ENCODE measurements at places on chromosomes 11 and 22.

DNA sequence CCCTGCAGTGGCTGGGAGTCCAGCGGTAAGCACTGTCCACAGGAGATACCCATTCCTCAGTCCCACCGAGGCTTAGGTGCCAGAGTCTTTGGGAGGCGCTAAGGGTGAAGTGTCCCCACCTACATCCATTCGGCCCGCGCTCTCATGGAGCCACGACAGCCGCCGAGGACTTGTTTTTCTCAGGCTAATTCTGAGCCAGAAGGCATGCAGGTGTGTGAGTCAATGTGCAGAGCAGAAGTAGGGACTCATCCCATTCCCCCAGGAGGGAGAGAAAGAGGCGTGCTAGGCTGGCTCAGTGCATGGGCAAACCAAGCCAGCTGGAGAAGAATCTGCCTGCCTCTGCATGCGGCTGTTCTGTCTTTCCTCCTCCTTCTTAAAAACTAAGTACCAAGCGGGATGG, 46.6 kb downstream of the KCNC1 start:
- DNase-seq: no peak

DNA sequence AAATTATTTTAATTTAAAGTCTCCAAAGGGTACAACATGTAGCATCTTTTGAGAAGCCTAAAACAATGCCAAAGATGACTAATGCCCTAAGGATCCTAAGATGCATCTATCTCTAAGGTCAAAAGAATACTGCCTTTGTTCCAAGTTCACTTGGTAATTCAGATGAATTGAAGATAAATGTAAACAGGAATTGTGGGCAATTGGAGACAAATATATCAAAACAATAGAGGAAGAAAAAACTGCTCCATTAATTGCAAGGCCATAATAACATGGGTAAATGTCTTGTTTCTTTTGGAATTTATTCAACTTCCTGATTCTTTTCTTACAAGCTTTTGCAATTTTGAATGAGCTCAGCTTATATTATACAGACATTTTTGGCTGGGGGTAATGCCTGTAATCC, 338.6 kb downstream of the TTC28 start:
- DNase-seq: peak; percentile 36

DNA sequence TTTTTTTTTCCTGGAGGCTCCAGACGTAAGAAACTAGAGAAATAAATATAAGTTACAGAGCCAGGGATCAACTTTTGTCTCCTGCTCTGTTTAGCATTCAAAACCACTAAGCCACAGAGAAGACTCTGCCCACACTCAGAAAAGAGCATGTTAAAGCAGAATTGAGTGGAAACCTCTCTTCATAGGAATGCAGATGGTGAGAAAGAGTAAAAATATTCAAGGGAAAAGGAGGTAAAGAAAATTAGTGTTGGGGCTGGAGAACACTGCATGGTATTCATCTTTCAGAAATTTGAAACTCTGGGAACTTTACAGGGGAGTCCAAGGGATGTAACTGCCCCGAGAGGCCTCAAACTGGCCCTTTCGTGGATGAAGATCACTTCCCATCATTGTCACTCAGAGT, 65.1 kb downstream of the CLMP start:
- DNase-seq: no peak

DNA sequence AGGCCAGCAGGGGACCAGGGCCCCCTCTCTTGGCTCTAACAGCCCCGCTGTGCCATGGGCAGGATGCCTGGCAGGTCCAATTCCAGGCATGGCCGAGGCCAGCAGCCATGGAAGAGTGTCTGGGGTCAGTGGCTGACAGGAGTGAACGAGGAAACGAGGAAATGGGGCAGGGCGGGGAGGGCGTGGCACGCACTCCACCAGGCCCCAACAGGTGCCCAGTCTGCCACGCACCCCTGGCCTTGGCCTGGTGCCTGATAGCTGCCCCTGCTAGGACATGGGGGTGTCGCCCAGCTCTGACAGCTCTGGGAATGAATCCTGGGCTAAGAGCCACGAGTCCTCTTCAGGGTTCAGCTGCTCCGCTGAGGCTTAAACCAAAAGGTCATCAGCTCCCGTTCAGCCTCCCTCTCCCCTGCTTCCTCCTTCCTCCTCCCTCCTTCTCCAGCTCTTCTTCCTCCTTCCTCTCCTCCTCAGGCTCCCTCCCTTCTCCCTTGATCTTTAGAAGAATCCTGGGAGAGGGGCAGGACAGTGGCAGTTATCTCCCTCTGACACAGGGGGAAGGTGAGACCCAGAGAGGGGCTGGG, 11.5 kb upstream of the TBC1D22A start:
- DNase-seq: no peak

DNA sequence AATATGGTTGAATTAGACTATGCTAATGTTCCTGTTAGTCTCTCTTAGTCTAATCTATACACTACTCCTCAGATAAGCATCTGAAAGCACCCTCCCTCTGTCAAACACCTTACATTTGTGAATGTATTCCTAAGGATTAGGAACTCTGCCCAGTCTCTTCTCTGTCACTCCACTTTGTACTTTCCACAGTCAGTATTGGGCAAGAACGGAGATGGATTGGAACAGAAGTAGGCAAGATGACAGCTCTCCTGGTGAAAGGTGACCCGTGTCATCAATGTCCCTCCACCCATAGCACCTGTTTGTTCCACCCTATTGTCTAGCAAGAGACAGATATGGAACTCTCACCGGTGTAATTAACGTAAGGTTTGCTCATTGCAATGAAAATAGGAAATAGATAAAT, 613.8 kb downstream of the CNTN5 start:
- DNase-seq: no peak

DNA sequence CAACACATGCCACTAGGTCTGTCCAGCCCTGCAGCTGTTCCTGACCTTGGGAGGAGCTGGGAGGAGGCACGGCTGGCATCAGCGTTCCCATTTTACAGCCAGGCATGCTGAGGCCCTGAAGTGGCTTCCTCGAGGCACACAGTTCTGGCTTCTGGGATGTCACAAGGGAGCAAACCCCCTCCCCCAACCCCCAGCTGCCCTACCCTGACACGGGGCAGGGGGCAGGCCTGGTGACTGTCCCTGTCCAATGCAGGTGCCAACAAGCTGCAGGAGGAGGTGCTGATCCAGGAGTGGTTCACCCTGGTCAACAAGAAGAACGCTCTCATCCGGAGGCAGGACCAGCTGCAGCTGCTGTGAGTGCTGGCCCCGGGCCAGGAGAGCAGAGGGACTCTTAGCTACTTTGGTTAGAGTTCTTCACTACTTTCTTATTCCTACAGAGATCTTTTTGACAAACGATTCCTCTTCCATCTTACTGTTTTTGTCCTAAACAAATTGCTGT, 5.3 kb downstream of the KCNK7 start:
- DNase-seq: no peak

DNA sequence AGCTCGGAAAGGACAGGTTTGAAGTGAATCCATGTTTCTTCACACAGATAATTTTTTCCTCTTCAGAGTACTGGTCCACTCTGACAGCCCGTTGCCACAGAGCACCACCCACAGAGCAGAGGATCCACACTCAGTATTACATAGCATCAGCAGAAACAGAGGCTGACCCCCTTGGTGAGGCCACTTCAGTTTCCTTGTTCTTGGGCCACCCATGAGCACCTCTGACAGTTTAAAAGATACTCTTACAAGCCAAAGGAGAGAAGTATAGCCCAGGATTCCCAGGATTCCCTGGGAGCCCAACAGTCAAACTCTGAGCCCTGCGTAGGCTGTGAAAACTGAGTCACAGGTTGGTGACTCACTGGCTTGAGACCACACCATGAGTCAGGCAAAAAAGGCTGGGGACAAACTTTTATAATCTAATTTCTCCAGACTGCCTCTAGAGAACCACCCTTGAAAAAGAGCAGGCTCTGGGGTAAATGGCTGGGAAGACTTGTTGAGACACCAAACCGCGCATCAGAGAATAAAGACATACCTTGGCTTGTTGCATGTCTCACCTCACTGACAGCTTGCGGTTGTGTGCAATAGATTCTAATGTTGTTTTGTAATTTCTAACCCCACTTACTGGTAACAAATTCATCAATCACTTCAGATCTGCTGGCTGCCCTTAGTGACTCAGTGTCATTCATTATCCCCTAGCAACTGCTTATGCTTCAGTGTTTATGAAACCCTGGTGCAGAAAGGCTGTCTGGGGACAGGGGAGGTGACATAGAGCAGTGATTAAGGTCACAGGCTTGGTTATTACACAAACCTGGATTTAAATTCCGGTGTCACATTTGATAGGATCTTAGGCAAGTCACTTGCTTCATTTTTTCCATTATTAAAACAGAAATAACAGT, 56.9 kb upstream of the PRSS23 start:
- peak; percentile 51 for DNase-seq

DNA sequence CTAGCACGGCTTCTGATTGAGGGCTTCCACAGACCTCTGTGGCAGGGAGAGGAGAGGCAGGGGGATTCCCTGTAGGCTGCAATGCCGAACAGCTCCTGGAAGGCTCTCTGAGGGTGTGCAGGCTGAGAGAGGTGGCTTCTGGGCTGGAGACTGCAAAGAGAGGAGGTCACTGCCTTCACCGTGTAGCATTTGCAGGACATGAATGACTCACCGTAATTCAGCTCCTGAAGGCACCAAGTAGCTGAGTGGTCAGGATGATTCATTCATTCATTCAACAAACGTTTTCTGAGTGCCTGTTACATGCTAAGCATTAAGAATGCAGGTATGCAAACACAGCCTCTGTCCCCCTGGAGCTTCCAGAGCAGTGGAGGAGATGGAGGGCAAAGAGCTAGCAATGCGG, 18.0 kb upstream of the EIF3D start:
- DNase-seq: no peak

GRCh38 chr11:114367244-114367957, 32.9 kb downstream of the C11orf71 start:
- no peak for DNase-seq

GRCh38 chr11:26731084-26731456, 9.2 kb upstream of the SLC5A12 start:
- DNase-seq: no peak

DNA sequence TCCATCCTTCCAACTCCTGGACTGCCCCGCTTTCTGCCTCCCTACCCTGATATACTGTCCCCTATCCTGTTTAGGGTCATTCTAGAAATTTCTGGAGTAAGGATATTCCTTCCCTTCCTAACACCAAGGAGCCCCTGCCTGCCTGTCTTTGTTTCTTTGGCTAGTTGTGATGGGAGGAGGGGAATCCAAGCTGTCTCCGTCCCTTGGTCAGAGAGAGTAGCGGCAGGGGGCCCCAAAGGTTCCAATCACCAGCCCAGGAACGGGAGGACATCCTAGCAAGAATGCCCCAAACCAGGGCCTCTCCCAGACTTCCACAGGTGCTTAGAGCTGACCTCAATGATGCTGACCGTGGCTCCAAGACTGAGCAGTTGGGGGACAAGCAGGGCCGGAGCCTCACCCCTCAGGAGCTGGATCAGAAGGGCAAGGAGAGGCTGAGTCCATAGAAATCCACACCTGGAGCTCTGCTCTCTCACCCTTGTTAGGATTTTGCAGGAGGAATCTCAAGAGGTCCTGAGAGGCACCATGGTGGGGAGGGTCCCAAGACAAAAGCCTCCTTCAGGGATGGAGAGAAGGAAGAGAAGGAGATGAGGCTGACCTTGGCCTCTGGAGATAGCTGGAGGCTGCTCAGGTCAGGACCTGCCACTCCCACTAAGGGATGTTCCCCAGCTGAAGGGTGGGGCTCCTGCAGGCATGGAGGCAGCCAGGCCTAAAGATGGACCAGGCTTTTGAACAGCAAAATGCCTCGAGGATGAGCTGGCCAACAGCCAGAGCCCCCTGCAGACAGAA, 13.6 kb downstream of the SLC22A12 start:
- DNase-seq: no peak

DNA sequence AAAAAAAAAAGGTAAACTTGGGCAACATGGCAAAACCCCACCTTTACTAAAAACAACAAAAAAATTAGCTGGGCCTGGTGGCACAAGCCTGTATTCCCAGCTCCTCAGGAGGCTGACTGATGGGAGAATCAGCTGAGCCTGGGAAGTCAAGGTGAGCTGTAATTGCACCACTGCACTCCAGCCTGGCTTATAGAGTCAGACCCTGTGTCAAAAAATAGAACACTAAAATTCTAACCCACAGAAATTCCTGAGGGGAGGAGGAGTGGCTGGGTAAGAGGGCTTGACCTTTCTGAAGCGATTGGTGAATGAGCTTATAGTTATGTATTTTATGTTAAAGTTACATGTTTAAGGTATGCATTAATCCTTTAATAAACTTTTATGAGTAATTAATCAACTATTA, 53.3 kb downstream of the FAT3 start:
- no peak for DNase-seq

DNA sequence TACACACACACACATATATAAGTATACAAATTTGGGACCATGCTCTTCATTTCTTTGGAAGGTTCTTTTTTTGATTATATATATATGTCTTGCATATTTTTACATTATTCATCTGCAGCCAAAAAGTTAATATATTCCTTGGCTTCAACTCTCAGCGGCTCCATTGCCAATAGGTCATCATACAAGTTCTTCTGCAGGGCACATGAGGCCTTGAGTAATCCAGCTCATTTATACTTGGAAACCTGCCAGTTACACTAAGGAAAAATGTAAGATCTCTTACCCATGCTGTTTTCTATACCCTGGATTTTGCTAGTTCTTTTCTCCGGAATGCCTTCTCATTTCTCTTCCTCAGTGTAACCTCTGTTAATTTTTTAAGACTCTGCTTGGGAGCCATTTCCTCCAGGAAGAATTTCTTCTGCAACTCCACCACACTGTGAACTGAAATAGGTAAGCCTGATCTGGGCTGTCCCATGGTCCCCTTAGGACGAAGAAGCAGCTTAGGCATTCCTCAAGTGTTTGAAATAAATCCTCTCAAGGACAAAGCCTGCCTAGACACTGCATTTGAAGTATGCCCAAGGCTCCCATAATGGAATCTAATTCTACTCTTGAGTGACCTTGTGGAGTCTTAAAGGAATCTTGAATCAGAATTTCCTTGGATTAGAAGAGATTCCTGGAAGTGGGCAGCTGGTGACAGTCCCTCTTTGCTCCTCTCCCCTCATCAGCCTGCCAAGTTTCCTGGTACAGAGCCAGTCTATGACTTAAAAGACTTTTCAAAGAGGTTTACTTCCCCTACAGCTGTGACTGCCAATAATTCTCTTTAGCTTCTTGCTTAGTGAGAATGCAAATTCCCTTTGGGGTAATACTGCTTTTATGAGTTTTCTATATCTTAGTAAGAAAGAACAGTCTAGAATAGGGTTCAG, 182.8 kb downstream of the C11orf87 start:
- no peak for DNase-seq

- no peak for DNase-seq
Measured at GRCh38 chr22:46968848-46969247, 206.4 kb downstream of the TBC1D22A start.

Data from SK-MEL-5 (cell line).